ENCODE measurements at places on chromosomes 4 and X.

DNA sequence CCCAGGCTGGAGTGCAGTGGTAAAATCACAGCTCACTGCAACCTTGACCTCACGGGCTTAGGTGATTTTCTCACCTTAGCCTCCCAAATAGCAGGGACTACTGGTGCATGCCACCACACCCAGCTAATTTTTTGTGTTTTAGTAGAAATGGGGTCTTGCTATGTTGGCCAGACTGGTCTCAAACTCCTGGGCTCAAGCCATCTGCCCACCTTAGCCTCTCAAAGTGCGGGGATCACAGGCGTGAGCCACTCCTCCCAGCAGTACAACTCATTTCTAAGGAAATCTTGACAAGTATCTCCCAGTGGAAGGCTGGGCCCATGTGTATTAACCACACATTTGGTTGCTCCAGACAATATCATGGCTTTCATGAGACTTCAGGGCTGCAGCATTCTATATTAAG is 20.4 kb upstream of the PDLIM5 start:
- DNase-seq, result no peak

DNA sequence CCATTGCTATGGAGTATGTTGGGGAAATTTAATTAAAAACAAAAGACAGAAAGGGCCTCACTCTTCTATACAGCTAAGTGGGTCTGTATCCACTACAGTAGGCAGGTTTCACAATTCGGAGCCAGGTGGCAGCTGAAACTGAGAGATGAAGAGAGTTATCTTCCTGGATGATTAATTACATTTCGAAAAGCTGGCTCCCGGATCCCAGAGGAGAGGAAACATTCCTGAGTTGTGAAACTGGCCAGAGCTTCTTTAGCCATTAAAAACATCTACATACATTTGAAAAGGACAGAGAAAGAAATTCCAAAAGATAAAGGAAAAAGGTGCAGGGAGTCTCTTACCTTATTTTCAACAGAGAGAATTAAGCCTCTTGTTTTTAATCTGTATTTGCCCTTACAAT is 15.5 kb upstream of the PDZD4 start:
- no peak for DNase-seq

GRCh38 chrX:17839269-17839668 is 21.8 kb downstream of the RAI2 start:
- no peak for DNase-seq

GRCh38 chrX:133722756-133723155 is 262.6 kb downstream of the GPC3 start:
- no peak for DNase-seq

DNA sequence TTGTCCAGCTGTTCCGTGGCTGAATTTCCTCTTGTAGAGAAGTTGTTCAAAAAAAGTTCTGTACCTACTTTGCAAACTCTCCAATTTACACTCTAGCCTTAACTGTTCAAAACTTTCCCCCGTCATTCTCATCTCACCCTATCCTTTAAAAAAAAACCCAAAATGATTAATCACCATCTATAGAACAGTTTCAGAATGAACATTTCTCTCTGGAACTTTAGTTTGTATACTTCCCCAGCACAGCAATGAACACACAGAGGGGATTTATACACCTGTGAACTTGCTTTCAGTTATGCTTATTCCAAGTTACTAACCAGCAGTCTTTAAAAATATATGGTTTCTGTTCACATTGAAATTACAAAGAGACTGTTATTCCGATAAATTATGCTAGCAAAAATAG is 1.2 kb downstream of the GEMIN8 start:
- no peak for DNase-seq

DNA sequence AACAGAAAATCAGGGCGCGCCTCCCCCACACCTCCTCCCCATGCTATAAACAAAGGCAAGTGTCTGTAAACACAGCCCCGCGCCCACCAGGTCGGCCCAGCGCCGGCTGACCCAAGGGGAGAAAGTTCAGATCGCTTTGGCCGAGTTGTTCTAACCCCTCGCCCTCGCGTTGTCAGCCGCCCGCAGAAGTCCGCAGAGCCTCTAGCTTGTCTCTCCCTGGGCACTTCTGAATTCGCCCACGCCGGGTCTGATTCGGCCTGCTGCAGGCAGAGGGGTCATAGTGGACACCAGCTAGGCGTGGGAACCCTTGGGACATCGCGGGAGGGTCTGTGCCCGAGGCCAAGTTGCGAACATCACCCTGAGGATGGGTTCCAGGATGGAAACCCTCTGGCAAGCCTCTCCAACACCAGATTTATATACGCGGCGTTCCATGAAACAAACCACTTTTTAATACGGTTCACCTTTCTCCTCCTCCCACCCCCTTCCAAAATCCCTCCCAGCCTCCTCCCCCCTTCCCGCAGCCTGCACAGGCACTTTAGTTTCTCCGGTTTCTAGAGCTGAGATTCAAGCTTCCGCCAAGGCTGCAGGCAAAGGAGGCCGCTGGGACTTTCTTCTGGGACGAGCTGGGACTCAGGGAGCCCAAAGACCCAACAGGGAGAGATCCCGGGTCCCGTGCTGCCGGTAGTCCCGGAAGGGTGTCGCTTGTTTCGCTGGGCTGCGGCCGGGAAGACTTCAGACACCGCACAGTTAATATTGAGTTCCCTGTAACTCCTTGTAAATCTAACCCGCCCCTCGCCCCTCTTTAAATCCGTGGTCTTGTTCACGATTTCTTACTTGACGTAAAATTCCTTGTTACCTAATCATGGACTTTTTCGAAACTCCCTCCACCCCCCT is 4.7 kb downstream of the HAND2 start:
- no peak for DNase-seq

DNA sequence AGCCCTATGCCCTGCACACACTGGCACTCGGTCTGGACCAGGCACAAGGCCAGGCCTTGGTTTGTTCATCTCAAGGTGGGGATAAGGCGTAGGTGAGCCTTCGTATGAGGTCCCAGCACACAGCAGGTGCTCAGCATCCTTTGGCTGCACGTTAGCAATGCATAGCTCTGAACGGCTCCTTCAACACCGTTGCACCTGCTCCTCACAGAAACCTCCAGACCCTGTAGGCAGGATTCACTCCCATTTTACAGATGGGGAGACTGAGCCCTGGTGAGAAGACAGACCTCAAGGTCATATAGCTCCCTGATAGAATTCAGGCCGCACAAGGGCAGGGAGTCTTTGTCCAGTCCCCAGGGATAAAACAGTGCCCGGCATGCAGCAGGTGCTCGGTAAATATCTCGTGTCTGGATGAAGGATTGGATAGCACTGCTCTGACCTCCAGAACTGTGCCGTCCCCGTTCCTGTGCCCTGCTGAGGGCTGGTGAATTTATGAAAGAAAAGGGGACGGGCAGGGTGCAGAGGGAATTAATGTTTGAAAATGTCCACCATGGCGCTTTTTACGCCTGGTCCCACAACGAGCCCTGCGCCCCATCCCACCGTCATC is 2.4 kb downstream of the PPP2R2C start:
- DNase-seq, result no peak

GRCh38 chrX:2582667-2583066 is 81.9 kb upstream of the DHRSX start:
- no peak for DNase-seq

- DNase-seq, result no peak
These were observed 6.0 kb downstream of the RASL11B start for GRCh38 chr4:52868133-52868532.

DNA sequence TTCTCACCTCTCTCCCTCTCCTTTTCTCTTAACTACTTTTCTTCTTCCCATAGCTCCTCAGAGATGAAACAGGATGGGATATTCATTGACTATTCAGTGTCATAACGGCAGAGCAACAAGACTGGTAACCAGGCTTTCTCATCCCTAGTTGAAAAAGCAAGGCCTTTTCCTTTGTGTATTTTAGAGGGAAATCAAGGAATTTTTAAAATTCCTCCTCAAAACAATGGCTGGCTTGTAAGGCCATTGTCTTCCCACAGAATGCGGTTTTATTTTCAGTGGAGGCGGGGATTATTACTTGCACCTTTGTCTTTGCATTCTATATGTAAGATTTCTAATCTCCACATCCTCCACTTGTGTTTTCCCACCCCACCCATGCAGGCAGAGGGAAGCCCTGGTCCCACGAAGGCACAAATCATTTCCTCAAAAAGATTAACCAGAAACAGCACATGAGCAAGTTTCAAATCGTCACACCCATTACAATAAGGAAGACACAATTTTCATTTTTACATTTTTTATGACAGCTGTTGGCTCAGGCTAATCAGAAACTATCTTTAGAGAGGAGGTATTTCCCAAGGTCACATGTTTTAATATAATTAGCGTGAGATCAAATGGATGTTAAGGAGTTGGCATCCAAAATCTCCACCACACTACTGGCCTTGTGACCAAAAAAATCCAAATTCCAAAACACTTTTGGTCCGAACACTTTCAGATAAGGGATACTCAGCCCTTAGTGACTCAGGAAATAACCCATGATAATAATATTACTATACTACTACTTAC is 53.0 kb upstream of the KDR start:
- no peak for DNase-seq
